ENCODE measurements at places on chromosomes 3 and 15. TPM values are rescaled to one million over a fixed set of nuclear protein-coding genes. Genes with fewer than 3 reads are reported as not detected.

- DNase-seq = no peak
These were observed 37.3 kb downstream of the LMCD1 start for GRCh38 chr3:8538913-8539312.

DNA sequence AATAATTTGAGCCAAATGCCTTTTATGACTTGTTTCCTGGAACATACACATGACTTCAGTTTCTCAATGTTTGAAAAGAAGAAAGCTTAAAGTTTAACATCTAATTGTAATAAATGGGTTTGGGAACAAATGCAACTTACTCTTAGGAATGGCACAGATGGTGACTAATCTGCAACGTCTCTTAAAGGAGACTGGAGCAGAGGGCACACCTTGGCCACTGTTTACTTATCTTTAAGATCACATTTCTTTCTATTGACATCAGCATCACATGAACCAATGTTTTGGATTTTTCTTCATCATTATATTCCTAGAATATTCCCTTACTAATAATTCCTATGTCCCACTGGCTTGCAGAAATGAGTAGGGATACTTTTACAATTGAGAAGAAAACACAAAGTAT lies 229.5 kb downstream of the CHL1 start:
- DNase-seq = no peak

GRCh38 chr15:50593761-50594160 lies 47.3 kb upstream of the USP50 start:
- no peak for DNase-seq

GRCh38 chr3:124774841-124775402 lies 44.7 kb downstream of the UMPS start:
- no peak for DNase-seq

DNA sequence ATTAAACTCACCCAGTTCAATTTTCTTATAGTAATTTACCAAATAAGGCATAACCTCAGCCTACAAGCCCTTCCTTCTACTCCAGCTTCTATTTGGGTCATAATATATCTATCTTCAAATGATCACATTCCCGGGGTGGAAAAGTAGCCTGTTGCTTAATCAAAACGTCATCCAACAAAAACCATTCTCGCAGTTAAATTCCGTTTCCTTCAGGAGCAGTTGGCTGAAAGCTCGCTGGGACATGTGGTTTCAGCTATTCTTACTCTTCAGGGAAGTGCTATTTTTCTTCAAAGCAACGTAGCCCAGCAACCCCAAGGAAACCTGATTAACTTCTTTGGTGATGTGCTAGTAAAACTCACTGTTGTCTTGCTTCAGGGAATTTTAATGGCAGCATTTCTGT lies 59.6 kb downstream of the MAGI1 start:
- no peak for DNase-seq

GRCh38 chr3:145903472-145904013 lies 257.4 kb downstream of the PLOD2 start:
- DNase-seq = no peak

- DNase-seq = no peak
These were observed 117.8 kb downstream of the GHSR start for GRCh38 chr3:172330413-172330812.

DNA sequence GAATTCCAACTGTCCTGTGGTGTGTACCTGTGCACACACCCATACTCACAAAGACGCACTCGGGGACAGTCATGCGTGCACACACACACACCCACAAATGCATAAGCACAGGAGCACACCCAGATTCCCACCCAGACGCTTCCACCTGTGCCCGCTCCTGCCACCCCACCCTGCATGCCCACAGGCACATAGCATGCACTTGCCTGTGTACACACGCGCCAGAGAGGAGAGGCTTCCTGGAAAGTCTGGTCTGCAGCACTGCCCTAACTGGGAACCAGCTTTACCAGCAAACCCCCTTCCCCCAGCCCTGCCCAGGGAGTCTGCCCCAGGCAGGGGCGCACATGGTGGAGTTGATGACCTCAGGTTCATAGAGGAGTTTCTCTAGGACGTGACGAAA lies 246.2 kb downstream of the UACA start:
- DNase-seq = no peak

GRCh38 chr3:174202116-174202515 lies 657.0 kb upstream of the NAALADL2 start:
- DNase-seq = no peak

GRCh38 chr3:65558826-65559225 lies 479.9 kb downstream of the MAGI1 start:
- DNase-seq = no peak

- DNase-seq = no peak
These were observed 37.9 kb upstream of the THUMPD3 start for GRCh38 chr3:9324944-9325343.

DNA sequence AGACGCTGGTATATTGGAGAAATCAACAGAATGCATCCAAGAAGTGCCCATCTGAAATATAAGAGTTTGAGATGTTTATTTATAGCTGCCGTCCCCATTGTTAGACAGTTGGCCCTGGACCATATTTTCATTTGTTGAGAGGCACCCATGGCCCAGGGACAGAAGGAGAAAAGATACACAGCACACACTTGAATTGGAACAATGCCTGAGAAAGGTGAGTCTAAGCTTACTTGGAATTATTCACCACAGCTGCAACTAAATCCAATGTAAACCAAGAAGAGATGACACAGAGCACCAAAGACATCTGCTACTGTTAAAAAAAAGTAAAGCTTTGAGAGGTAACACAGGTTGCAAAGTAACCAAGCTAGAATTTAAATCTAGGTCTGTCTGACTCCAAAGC lies 525.5 kb upstream of the NAALADL2 start:
- no peak for DNase-seq

DNA sequence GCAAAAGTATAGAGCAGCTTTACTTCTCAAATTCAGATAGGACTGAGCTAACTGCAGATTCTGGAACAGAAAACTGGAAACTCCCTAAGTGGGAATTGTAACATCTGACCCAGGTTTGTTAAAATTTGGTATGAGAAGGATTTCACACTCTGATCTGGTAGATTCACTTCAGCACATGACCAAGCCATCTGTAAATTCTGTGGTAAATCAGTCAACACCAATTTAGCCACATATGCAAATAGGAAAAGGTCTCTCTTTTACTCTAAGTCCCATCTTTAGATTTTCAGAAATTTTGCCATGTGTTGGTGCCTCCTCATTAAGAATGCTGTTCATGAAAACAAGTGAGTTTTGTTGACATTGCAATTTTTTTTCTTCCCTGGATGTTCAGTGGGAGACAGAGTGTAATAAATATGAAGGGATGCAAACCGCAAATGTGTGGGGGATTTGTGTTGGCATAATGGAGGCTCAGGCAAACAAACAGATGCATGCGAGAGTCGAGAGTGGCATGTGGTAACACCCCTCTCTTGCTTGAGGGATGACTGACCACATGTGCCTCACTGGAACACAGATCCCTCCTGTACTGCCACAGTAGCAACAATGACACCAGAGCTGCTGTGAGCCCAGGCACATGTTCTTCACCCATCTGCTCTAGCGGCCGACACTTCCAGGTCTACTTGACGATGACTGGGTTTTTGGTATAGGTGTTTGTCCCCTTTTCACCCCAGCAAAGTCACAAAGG lies 146.6 kb downstream of the FEZF2 start:
- DNase-seq = no peak

- DNase-seq = no peak
These were observed 1051.8 kb upstream of the CFAP20DC start for GRCh38 chr3:60101621-60102020.

GRCh38 chr3:123129532-123129931 lies 62.7 kb downstream of the PDIA5 start:
- no peak for DNase-seq

- no peak for DNase-seq
These were observed 176.2 kb upstream of the TOPAZ1 start for GRCh38 chr3:44065311-44066094.

- DNase-seq = no peak
These were observed 30.1 kb downstream of the ZNF35 start for GRCh38 chr3:44678480-44679116.

DNA sequence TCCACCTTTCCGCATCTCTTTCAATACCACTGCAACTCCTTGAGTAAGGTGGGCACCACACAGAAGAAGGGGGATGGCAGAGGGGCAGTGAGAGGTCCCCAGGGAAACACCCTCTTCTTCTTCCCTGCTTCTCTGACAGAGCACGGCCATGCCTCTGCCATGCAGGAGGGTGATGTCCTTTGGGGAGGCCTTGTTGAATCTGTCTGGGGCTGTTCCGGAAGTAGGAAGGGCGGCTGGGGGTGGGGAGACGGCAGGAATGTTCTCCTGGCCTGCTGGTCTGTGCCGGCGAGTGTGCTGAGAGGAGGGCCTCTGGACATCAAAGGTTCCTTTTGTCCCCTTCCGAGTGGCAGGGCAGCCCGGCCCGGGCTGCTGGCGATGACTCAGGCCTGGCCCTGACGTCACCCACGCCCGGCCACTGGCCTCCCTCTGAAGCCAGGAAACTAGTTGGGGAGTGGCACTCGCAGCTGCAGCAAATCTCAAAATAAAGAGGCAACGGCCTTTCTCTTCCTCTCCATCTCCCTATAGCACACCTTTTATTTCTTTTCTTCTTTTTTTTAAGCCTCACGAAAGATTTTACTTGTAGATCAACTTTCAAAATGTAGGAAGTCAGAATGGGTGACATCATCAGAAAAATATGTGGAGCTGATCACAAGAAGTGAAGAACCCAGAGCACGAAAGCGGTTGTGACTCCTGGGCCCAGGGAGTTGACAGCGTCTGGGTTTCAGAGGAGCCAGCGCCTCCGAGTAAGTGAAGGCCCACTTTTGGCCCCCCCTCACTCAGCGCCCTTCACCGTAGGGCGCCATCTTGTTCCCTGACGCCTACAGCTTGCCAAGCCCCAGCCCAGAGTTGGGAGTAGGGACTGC lies at the start of gene ZBTB38:
Gene ZBTB38, plus strand, starts transcription at position 443 of the 863 bp plus-strand sequence. CDS start 73,885 bp downstream, outside the sequence.
- peak; percentile 86 for DNase-seq

DNA sequence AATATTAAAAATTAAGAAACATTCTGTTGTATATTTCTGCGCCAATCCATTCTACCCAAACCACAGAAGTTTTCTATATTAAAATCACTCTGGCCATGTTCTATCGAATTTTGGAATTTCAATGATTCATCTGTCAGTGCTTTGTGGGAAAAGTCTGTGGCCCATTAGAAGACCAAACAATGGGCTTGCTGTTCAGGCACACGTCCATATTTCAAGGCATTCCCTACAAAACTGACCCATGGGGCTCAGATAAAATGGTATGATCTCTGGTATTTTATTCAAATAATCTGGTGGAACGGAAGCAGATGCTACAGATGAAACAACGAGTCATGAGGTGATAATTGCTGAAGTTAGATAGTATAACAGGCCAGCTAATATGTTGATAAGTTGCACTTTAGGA lies 12.4 kb downstream of the NPHP3 start:
- DNase-seq = no peak

DNA sequence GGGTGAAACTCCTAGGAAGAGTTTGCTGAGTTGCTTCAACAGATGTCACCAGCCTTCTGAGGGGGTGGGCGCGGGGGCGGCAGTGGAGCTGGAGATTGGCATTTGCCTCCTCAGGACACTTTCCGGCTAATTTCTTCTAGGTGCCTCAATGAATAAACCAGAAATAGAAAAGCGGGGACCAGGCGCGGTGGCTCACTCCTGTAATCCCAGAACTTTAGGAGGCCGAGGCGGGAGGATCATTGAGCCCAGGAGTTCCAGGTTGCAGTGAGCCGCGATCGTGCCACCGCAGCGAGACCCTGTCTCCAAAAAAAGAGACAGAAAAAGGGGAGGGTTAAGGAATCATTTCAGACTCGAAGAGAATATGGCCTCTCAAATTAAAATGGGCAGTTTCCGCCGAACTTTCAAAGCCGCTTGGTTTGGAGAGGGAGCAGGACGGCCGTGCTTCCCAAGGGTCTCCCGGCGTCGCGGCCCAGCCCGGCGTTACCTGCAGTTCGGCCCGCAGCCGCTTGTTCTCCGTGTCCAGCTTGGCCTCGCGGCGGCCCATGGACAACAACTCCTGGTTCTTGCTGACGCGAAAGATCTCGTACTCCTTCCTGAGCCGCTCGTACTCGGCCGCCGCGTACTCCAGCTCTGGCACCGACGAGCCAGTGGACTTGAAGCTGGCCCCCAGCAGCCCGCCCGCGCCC lies 587 bp downstream of the NPHP3 start:
- peak; percentile 68 for DNase-seq

GRCh38 chr3:60775985-60776384 lies 475.3 kb downstream of the FHIT start:
- DNase-seq = no peak

Gene TFG
- 64.3 TPM for total RNA-seq

Gene SEMA5B
- total RNA-seq = 9.8 TPM

Gene SIDT1
- total RNA-seq = 6.2 TPM

Gene TIGIT
- total RNA-seq = not detected

Gene DPPA2
- not detected for total RNA-seq

Gene VIPR1
- total RNA-seq = 0.16 TPM

Gene THOC7
- 34.8 TPM for total RNA-seq

Gene POTEB
- not detected for total RNA-seq

Gene IGSF10
- 0.31 TPM for total RNA-seq

Gene CPLX3
- total RNA-seq = 1.6 TPM

Gene PLXNB1
- 26.8 TPM for total RNA-seq

Gene CPB1
- total RNA-seq = not detected

Gene SLC9C1
- total RNA-seq = under 0.01 TPM

Gene CELSR3
- total RNA-seq = 34.5 TPM

Gene TMEM266
- 4.7 TPM for total RNA-seq

Gene BTBD1
- 150 TPM for total RNA-seq

Gene MYD88
- total RNA-seq = 2.7 TPM

Gene ZNF502
- total RNA-seq = 15.0 TPM
